Fibroblast of skin of scalp (primary cell): ENCODE measurements at places on chromosomes 3 and 15.
A peak's percentile ranks its signal among the peaks of the same experiment; 100 is the strongest.

DNA sequence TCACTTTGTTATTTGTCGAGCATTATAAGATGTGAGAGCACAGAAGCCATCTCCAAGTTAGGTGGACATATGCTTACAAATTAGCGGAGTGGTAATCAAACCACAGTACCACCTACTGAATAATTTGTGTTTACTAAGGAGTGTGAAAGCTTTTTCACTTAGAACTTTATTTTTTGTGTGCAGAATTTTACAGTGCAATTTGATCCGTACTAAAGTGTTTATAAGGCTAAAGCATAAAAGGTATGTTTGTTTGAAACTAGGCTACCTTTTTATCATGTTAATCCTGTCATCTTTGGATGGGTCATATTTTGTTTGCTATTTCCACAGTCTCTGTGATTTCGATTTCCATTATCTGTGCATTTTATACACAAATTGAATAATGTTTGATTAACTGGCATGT is 37.5 kb downstream of the MAP2K5 start:
- DNase-seq = no peak

DNA sequence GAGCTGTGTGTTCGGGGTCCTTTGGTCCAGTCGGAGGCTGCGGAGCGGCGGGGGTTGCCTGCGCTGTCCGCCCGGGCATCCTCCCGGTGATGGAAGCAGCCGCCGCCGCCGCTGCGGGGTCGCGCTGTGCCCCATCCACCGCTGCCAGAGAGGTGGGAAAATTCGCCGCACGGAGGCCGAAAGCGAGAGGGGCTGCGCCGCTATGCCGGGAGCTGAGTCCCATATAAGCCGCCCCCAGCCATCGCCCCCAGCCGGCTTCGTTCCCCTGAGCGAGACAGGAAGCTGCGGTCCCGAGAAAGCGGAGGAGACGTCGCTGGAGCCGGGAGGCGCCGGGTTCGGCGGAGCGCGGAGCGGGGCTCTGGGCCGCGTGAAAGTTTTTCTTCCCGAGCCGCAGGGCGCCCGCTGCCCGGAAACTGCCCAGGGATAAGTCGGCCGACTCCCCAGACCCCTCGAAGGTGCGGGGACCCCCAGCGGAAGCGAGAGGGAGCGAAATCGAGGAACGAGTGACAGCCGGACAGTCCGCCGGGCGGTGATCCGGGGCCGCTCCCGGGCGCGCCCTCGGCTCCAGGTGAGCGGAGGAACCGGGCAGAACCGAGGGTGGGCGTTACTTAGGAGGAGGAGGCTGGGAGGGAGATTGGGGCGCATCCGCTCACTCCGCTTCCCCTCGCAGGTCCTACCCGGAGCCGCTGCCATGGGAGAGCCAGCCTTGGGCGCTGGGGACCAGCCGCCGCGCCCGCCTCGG is 574 bp downstream of the CHST2 start:
- peak; percentile 12 for DNase-seq

GRCh38 chr15:100721758-100722550 is 119.6 kb downstream of the ASB7 start:
- DNase-seq = peak; percentile 96

DNA sequence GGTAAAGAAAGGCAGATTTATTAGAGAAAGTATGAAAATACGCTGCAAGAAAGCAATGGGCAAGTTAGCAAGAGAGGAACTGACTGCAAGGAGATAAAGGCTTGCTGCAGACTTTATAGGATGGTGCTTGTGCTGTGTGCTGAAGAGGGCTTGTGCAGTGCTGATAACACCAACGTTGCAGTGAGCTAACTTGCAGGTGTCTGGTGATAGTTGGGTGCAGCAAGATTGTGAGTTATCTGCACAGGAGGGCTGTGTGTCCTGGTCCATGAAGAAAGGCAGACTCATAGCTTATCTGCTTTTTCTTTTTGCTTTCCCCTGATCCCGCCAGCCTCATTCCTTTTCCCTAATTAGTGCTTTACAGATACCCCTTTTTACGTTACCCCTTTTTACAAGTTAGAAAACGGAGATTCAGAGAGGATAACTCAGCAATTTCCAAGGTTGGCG is 58.0 kb upstream of the ZNF148 start:
- no peak for DNase-seq

- peak; percentile 58 for DNase-seq
Measured at GRCh38 chr15:89647191-89647851, 7.9 kb downstream of the KIF7 start.

GRCh38 chr15:55627730-55628368 is 39.7 kb upstream of the PYGO1 start:
- peak; percentile 71 for DNase-seq

DNA sequence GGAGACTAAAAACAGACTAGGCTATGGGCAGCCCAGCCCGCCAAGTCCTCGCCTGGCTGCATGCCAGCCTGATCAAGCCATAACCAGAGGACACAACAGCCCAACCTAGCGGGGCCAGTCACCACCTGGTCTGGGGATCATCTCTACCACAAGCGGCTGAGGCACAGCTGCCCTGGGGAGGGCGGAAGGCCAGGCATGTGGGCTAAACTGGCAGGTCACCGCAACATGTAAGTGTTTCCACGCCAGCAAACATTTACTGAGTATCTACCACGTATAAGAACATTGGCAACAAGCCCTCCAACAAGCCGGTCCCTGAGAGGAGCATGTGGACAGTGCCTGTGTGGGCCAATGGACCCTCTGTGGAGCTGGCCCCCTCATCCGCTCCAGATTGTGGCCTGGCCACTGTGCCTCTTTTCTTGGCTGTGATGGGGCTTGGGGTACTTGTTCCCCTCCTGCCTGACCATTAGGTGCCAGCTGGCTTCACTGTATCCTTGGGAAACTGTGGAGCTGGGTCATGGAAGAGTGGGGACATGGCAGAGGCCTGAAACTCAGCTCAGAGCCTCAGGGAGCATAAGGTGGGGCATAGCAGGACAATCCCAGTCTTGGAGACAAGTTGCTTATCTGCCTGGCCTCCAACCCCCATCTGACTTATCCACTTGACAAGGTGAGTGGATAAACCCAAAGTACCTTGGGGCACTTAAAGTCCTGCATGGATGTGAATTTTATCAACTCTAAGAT is 9.0 kb downstream of the UBXN7 start:
- no peak for DNase-seq

- DNase-seq = no peak
Measured at GRCh38 chr3:58586776-58587192, 9.6 kb upstream of the FAM107A start.
